Right hindlimb (tissue), 1 donor: ENCODE measurements at places on chromosomes 6 and 20.

DNA sequence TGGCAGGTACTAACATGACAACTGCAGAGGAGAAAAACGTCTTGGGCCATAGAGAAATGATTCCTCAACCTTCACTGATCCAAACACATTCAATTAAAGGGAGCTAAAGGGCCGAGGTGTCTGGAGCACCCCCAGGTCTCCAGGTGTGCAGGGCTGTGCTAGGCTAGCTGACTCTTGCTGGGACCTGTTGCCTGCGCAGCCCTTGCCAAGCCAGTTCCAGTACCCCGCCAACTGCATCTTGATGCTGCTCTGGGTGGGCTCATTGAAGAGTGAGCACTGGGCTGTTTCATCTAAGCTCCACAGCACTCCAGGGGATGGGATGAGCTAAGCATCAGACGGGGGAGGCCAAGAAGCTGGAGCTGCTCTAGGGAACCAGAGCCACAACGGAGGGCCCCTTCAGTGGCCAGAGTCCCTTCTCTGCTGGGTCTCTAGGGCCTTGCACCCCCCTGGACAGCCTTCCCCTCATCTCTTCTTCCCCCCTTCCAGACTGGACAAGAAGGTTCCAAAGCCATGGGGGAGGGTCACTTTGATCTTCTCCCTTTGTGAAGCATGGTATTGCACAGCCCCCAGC, 15.9 kb downstream of the LEMD2 start:
- no peak for DNase-seq

DNA sequence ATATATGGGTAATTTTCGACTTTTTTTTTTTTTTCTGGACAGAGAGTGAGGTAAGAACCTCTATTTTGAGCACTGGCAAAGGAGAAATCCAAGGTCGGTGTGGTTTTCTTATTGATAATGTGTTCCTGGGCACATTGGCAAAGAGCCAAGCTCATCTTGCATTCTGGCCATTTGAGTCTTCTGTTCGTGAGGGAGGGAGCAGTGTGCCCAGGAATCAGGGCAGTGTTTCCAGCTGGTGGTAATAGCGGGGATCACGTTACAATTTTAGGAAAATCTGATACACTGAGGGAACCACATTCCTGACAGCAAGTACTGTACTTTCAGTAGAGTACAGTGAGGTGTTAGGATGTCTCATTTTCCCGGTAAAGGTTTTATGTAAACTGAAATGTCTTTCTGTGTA, 442.3 kb upstream of the MAP3K7 start:
- no peak for DNase-seq

- peak; percentile 22 for DNase-seq
Measured at GRCh38 chr6:89828988-89829471, 650 bp upstream of the CASP8AP2 start.

DNA sequence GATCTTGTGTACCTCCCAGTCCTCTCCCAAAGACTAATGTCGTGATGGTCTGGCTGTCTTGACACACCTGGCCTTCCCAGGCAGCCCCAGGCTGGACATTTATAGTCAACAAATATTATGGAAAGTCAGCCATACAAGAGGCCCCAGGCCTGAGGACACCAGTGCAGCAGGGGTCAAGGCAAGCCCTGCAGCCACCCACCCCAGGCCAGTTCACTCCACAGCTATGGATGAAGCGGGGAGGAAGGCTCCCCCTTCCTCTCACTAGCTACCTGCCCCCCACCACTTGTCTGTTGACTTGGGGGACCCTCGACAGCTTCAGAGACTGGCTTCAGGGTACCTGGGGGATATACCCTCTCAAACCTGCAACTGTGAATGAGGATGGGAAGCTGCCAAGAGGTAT, 132.1 kb downstream of the MRPL14 start:
- DNase-seq = peak; percentile 11

- no peak for DNase-seq
Measured at GRCh38 chr6:40066372-40066771, 132.1 kb upstream of the MOCS1 start.

DNA sequence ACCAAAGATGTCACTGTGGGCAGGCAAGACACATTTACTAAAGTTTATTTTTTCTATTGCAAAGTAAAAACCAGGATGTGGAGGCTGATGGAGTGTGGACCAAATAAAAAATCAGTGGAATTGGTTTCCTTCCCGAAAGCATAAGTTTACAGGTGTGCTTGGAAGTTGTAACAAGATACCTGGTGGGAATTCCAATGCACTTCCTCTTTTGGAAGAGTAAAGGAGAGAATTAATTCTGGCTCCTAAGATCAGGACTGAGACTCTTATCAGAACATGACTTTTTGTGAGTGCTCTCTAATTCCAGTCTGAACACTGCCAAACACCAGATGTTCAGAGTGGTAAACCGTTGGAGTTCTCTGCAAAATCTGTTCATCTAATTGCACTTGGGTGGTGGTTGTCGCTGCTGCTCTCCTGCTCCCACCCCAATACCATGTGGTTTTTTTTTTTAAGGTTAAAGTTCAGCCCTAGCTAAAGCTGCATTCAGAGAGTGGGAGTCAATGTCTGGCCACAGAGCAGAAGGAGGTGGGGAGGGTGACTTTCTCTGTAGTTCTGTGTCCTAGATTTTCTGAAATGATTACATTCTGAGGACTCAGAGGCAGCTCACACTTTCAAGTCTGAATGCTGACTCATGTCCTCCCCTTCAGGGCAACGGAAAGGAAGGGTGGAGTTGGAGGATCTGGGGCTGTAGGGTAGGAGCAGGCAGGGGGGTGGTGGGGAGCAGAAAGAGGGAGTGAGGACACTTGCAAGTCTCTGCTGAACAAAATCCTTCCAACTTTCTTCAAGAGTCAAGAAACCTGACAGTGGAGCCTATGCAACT, 275.8 kb upstream of the PRDM1 start:
- no peak for DNase-seq

- no peak for DNase-seq
Measured at GRCh38 chr6:18441251-18441979, 54.3 kb downstream of the RNF144B start.

GRCh38 chr20:59003836-59004492, 3.1 kb downstream of the CTSZ start:
- no peak for DNase-seq

DNA sequence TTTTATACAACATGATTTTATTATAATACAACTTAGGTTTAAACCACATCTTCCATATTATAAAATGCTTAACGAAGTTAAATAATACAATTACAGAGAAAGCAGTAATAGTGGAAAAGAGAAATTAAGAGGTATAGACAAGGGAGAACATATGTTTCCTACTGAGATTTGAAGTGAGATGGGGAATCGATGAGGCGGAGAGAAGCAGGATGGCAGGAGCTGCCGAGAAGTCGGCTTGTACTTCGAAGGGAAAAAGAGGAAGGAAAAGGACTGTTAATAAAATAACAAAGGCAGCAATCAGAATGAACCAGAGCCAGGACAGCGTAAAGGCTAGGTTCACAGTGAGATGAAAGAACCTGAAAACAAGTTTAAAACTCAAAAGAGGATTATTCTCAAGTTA, 15.4 kb downstream of the FBXL4 start:
- no peak for DNase-seq

DNA sequence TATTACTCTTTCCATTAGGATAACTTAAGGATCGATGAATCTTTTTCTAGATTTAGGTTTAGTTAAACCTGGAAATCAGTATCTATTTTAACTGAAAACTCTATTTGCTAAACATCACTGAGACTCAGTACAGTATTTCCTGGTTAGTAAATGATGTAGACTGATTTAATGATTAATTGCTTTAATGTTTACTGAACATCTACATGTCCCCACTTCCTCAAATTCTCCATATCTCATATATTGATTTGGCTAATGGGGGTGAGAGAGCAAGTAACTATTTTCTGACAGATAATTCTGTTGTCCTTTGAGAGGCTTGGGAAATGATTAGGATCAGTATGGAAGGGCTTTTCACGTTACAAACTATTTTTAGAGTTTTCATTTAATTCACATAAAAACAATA, 10.3 kb downstream of the MKKS start:
- no peak for DNase-seq

DNA sequence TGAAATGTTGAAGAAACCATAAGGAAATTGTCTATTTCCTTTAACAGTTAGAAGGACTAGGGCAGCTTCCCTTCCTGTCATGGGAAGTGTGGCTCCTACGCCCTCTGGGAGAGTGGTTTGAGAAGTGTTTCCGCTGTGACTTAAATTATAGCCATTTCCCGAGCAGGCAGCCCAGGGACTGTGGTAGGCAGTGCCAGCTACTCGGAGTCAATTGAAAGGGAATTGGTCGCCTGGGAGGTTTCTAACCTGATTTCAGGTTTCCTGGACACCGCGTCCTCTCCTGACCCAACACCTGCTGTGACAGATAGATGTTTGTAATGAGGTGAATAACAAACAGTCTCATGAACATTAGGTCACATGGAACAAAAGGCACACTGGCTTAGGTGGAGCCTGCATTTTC, 256.1 kb upstream of the PLCB4 start:
- DNase-seq = peak; percentile 53

GRCh38 chr6:37017606-37018197, 12.2 kb downstream of the FGD2 start:
- no peak for DNase-seq

GRCh38 chr20:5156675-5157448, 30.1 kb downstream of the CDS2 start:
- DNase-seq = no peak

GRCh38 chr6:159430323-159430722, 261.1 kb downstream of the FNDC1 start:
- DNase-seq = no peak

- no peak for DNase-seq
Measured at GRCh38 chr20:12161734-12162133, 244.0 kb downstream of the BTBD3 start.

DNA sequence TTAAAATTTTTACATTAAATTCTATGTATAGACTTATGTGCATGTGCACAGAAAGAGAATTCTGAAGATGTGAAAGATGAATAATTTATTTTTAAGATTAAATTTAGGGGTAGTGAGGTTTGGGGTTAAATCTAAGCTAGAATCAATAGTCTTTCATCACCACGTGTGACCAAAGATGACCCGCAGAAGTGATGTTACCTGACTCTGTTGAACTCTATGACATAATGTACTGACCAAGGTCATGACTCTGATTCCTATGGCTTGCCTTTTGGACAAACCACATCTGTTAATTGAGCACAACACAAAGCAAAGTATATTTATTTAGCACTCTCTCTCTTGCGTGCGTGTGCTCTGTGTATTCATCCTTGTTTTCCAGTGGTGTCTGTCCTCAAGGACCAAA, 150.6 kb downstream of the BACH2 start:
- no peak for DNase-seq

DNA sequence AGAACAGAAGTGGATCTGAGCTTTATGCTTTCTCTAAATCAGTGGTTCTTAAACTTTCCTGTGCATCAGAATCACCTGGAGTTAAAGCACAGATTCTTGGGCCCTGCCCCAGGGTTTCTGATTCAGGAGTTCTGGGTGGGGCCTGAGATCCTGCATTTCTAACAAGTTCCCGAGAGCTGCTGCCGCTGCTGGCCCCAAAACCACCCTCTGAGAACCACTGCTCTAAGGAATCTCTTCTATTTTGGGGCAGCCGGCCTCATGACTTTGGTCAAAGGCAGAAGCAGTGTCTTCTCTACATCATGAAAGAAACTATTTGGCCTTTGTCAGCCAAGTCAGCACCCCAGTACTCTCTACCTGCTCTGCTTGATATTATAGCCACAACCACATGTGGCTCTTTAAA, 42.1 kb upstream of the RIN2 start:
- no peak for DNase-seq

DNA sequence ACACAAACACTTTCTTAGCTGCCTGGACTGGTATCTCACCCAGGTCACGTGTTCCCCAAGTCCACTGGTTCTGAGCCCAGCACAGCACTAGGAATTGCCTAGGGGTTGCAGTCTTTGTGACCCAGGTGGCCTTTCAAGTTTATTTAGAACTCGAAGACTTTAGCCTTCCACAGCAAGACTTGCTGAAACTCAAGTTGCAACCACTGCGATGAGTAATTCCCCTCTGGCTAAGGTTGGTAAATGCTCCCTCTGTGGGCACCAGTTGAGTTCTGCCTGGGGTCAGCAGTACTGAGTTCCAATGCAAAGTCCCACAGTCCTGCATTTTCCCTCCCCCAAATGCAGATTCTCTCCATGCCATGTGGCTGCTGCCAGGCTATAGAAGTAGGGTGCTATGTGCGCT, 77.6 kb upstream of the MOCS1 start:
- no peak for DNase-seq

GRCh38 chr6:65627015-65627414, 80.0 kb downstream of the EYS start:
- no peak for DNase-seq

DNA sequence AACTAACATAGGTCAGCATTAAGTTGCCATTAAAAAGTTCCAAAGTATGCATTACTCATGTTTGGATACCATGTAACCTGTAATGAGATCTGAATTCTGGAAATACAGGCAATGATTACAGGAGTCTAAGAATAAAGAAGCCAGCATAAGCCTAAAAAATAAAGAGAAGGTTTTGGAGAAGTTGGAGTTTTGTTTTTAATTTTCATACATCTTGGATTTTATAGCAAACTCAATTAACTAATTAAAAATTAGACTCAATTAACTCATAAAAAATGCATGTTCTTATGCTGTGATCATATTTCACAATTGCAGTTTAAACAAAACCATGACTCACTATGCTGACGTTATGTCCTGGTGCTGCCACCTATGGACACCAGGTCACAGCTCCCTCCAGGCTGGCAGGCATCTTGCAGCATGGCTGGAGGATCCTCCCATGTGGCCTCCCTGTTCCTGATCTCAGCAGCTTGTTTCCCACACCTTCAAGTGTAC, 648.8 kb upstream of the AGPAT4 start:
- no peak for DNase-seq

GRCh38 chr6:139378882-139379341, 4.5 kb upstream of the CITED2 start:
- DNase-seq = no peak

DNA sequence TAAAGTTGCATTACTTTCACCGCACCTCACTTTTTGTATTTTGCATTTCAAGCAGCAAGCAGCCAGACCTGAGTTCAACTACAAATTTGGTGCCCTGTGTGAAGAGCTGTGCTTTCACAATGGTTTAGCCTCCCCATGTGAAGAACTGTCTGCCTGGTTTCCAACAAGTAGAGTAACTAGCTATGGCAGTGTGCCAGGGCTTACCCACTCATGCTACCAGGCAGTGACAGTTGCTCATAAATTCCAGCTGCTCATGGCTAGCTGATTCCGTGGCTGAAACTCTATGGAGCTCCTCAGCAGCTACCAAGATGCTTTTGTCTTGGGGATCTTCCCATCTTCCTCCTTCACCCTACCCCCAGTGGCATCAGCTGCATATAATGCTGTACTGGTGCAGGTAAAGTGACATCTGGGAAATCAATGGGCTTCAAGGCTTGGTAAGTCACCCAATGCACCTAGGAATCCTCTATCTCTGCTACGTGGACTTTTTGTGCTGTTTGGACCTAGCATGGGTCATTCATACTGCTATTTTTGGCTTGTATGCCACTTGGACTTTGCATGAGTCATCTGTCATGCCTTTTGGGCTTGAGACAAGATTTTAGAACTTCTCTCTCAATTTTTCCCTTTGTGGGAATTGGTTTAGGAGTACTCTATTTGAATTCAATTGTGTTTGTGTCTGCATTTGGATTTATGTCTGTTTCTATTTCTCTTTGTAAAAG, 176.5 kb upstream of the GJE1 start:
- no peak for DNase-seq

- no peak for DNase-seq
Measured at GRCh38 chr6:105900125-105900937, 185.8 kb upstream of the PRDM1 start.

GRCh38 chr6:167276772-167277533, 14.2 kb upstream of the UNC93A start:
- DNase-seq = no peak
